Naive thymus-derived CD4-positive, alpha-beta T cell (primary cell): ENCODE measurements at places on chromosomes 6 and 20. TPM values are rescaled to one million over a fixed set of nuclear protein-coding genes. Genes with fewer than 3 reads are reported as not detected.

BACH2 gene
- polyA plus RNA-seq, result 24.8 TPM

MUC22 gene
- polyA plus RNA-seq, result not detected

MGME1 gene
- 5.4 TPM for polyA plus RNA-seq

ARMC2 gene
- 3.6 TPM for polyA plus RNA-seq

DCDC2 gene
- not detected for polyA plus RNA-seq
